LNCaP clone FGC (cell line): ENCODE measurements at places on chromosomes 3 and 15.
A peak's percentile ranks its signal among the peaks of the same experiment; 100 is the strongest.

DNA sequence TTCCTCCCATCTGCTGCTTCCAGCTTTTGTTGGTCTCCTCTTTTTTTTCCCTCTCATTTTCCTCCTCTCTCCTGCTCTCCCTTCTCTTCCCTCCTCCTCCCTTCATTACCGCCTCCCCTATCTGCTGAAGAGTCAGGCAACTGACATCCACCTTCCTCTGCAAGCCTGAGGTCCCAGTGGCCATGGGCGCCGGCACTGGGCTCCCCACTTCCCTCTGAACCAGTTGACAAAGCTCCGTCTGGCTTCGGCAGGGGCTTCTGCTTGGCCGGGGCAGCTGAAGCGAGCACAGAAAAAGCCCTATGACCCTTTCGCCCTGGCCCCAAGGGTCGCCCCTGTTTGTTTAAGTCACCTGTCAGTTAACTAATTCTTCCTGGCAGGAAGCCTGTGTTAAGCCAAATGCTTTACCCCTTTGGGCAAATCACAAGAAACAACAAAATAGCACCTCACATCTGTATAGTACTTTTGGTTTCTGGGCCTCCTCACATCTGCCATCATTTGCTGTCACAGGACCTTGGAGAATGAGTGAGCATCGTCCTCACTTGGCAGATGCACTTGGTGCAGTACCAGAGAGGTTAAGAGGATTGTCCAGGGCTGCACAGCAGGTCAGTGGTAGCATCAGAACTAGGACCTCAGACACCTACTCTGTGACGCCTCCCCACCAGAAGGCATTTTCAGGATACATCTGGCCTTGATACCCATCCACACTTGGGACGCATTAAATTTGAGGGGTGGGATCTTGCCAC lies 27.7 kb downstream of the ITGA11 start:
- DNase-seq, result no peak

DNA sequence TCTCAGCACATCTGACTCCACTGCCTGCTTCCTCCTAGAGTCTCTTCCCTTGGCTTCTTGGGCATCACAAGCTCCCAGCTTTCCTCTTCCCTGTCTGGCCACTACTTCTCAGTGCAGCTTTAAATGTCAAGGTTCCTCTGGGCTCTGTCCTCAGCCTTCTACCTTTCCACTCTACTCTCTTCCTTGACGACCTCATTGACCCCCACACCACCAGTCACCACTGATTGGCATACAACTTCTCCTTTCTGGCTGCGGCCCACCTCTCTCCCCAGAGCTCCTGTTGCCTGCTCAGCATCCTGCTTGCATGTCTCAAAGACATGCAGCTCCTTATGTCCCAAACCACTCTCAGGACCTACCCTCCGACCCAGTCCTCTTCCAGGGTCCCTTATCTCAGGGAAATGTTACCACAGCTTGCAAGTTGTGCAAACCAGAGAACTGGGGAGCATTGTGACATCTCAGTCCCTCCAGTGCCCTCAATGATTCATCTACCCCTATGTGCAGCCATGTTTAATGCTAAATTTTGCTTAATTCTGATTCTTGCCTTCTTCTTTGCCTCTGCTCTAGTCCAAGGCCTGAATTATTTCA lies 49.9 kb downstream of the TRPM1 start:
- DNase-seq, result no peak

- DNase-seq, result no peak
Observed at GRCh38 chr15:40918146-40918798, 10.9 kb upstream of the DLL4 start.

GRCh38 chr3:52781741-52782140 lies 4.3 kb downstream of the ITIH1 start:
- no peak for DNase-seq

DNA sequence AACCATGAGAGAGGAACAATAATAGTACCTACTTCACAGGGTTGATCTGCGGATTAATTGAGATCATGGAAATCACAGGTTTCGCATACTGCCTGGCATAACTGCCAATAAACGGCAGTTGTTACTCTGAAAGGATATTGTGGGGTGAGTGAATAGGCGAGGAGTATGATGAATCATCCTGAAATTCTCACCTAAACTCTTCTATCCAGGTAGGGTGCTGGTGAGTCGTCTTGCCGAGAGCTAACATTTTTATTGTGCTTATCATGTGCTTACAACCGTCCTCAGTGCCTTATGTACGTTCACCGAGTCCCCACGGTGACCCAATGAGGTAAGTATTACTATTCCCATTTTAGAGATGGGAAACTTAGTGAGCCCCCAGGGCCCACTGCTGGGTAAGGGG lies 52.4 kb upstream of the SRGAP3 start:
- no peak for DNase-seq

- DNase-seq, result no peak
Observed at GRCh38 chr3:63662500-63662899, 10.0 kb downstream of the SNTN start.

- no peak for DNase-seq
Observed at GRCh38 chr3:111763968-111764367, 95.1 kb upstream of the PHLDB2 start.

GRCh38 chr3:84904816-84905555 lies 53.8 kb upstream of the CADM2 start:
- DNase-seq, result no peak

DNA sequence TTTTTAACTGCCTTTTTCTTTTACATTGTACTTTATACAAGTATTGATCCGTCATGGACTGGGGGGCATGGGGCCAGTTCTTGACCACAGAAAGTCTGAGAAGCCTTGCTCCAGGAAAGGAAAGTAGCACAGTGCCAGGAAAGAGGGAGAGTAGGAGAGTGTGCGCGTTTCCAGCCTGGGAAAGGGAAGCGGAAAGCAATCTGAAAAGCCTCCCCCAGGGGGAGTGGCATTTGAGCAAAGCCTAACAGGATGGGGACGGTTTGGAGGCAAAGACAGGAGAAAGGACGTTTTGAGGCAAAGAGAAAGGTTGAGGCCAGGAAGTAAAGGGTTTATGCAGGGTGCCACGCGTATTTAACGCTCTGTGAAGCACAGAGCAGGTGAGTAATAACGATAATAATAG lies 116.9 kb downstream of the RORA start:
- DNase-seq, result no peak

DNA sequence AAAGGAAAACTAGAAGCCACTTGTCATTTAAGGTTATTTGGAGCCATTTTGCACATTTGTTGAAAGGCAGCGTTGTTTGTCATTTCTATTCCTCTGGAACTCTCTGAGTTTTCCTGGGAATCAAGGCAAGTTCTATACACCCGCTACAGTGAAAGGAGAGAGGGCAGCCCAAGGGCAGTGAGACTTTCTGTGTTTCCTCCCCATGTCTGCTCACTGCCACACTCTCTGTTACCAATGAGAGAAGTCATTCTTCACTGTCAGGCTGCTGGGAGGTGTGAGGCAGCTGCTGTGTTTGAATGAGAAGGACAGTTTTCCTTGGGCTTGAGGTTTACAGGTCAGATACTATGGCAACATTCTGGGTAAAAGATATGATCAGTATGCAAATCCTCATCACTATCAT lies 36.0 kb downstream of the ATP13A5 start:
- DNase-seq, result no peak

DNA sequence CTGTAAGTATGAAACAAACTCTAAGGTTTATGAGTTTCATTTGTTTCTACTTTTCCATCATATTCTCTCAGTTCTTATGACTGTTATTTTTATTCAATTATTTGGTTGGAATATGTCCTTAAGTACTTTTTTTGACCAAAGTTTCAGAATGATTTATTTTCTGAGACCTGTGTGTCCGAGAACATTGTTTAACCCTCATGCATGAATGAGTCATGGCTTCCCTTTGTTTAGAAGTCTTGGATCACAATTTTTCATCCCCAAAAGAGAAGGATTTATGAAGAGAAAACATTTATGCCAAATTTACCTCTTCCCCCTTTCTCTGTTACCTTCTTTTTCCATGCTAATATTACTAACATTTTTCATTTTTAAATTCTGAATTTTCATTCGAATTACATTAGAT lies 518.0 kb upstream of the NR2F2 start:
- DNase-seq, result no peak

DNA sequence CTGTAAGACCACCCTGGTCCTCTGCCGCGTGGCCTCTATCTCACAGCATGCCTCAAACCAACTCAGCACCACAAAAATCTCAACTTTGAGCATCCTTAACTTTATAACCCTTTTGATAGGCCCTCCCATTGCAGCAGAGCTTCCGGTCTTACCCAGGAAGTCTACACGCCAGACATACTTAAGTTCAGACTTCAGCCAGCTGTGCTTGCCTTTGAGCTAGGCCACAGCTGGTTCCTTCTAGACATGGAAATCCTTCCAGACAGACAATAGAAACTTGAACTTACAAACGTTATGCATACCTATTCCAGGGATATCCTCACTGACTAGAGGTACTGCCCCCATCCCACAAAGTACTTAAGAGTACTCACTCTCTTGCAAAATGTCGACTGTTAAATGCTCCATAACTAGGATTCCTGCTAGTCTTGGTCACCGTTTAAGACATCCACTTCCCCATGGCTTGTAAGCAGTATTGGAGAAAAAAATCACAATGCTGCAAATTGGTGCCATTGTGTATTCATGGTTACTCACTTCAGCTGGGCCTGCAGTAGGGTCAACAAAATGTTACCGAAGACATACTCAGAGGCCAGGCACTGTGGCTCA lies 183.5 kb downstream of the TBL1XR1 start:
- DNase-seq, result no peak

DNA sequence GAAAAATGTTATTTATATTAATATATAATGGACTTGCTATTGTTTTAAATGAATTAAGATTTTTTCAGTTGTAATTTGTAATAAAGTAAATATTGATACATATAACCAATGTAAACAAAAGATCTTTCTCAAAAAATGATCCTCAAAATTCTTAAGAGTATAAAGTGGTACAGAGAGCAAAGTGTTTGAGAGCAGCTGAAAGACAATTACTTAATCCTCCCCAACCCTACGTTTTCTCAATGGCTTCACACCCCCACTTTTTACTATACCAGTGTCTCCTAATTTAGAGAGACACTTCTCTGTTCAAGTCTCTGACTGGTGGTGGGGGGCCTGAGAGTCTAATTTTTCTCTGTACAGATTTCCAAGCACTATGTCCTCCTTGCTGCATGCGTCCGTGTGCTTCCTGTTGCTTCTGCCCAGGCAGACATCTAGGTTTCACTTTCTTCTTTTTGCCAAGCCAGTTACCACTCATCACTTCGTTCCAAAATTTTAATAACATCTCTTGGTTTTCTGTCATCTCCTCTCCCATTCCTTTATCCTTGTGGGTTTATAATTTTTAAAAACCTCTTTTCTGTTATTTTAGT lies 276.3 kb upstream of the DNAJC19 start:
- DNase-seq, result no peak

GRCh38 chr15:73994912-73995622 lies 551 bp downstream of the PML start:
- no peak for DNase-seq

- DNase-seq, result no peak
Observed at GRCh38 chr3:108972482-108972881, 18.8 kb upstream of the GUCA1C start.

- no peak for DNase-seq
Observed at GRCh38 chr15:87863152-87863551, 393.4 kb downstream of the NTRK3 start.

GRCh38 chr3:63395960-63396359 lies 117.9 kb downstream of the SYNPR start:
- DNase-seq, result no peak

DNA sequence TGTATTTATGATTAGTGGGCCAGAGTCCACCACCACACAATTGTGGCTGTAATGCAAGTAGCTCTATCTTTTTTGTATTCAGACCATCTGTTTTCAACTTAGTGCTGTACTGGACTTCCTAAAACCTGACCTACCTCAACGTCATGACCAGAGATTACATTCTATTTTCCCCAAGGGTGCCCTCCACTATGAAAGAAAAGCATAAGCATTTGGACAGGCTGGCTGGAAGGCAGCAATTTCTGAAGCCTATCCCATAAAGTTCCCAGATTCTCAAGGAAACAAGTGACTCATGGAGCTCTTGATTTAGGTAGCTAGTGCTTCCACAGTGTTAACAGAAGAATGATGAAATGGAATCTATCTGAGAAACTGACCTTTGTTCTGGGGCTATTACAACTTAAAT lies 75.8 kb downstream of the COL8A1 start:
- DNase-seq, result no peak

GRCh38 chr3:194327218-194328052 lies 23.7 kb downstream of the CPN2 start:
- peak; percentile 15 for DNase-seq

DNA sequence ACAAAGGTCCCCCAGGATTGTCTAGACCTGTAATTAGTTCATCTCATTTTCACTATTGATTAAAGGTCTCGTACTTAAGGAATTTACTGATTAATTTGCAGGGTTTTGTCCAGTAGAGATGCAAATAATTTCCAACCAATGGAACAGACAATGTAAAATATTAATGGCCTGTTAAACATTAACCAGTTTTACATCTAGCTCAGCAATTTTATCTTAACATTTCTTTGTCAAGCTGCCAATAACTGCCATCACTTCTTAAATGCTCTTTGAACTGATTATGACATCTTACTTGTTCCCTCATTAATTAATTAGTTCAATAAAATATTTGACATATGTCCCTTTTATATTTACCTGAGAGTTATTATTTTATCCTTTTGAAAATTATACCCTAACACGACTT lies 9.4 kb upstream of the STRIT1 start:
- peak; percentile 53 for DNase-seq

DNA sequence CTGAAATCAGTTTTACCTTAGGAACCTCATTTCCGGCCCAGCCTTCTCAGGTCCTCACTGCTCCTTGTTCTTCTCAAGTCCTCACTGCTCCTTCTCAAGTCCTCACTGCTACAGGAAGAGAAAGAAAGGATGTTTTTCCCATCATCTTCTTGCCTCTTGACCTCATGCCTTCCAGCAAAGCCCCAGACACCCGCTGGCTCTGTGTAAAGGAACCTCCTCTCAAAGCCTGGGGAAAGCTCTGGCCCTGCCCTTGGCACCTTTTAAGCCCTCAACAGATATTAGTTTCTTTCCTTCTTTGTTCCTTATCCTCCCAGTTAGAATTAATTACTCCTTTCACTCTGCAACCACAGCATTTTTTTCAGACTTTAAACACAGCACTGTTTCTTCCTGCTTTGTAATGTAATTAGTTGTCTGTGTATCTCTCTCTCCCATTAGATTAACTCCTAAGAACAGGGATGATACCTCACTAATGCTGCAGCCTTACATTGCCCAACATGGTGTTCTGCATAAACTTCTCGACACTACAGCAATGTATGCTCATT lies 4.0 kb upstream of the WDR49 start:
- DNase-seq, result no peak

DNA sequence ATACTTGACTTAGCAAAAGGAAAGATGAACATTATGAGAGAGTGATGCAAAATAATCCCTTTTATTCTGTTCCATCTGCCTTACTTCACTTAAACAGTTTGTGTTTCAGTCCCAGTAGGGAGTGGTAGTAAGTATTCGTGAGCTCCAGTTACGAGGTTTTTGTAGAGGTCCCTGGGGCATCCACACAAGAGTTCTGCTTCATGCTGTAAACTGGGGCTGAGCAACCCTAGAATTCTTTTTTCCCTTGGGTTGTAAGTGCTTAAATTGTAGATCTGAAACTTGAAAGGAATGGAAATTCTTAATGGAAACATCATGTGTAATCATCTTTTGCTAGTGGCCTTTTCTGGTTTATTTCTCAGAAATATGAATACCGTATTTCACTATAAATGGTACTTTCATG lies 79.5 kb downstream of the SEMA6D start:
- no peak for DNase-seq

GRCh38 chr3:68866157-68866556 lies 66.2 kb downstream of the TAFA4 start:
- DNase-seq, result no peak

GRCh38 chr3:105187344-105187743 lies 179.4 kb upstream of the ALCAM start:
- no peak for DNase-seq

GRCh38 chr3:24244491-24244890 lies 250.2 kb downstream of the THRB start:
- no peak for DNase-seq
